ENCODE measurements at places on chromosomes 4 and X. TPM values are rescaled to one million over a fixed set of nuclear protein-coding genes. Genes with fewer than 3 reads are reported as not detected.

The SNX25 gene
- total RNA-seq, result 40.6 TPM

The FRMD7 gene
- not detected for total RNA-seq

The OCIAD1 gene
- 165 TPM for total RNA-seq

The CSAG2 gene
- not detected for total RNA-seq

The TLR1 gene
- total RNA-seq, result 0.98 TPM

The LAMTOR3 gene
- total RNA-seq, result 37.0 TPM

GRCh38 chrX:103157496-103158316 lies 57.2 kb upstream of the BEX4 start:
- no peak for DNase-seq

- DNase-seq, result no peak
Observed at GRCh38 chrX:38205039-38205438, 15.6 kb downstream of the SRPX start.

DNA sequence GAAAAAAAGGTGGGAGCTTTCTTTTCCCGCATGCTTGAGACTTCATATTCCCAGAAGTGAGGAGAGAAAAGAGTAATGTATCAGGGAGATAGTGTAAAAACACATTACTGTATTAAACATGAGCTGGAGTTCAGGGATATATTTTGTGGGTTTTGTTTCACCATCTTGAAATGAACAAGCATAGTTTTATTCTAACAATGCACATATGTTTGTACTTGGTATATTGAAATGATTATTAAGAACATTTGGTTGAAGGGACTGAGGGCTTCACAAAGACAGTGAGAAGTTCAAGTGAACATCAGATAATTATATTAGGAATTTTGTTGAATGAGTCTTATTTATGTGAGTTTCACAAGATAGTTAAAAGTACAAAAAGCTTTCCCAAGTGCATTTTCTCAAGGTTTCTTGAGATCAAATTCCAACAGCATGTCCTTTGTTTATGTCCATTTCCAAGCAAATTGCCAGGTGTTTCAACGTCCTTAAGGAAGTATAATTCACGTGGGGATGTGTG lies 368.8 kb downstream of the ANKRD50 start:
- no peak for DNase-seq

GRCh38 chr4:173506597-173507211 lies 23.3 kb downstream of the HAND2 start:
- DNase-seq, result no peak

DNA sequence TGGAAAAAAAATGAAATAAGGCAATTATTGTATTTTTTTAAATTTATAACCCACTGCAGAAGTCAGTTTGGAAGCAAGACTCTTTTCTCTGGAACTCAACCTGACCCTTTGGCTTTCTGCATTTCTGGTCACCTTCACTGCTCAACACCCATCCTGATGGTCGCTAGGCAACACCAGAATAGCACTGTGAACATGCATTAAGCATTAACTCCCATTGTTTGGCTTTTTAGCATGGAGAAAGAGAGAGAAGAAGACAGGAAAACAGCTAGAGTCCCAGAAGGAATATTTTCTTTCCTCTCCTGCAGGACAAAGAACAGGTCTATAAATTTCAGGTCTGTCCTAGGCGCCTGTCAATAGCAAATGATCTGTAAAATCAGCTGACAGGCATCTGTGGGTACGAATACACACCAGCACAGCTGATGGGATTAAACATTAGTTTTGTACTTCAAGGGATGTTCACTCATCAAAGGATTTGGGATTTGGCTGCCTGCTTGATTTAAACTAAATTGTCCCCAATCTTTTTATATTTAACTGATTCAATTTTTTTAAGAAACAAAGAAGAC lies 137.2 kb upstream of the ETNPPL start:
- no peak for DNase-seq

GRCh38 chrX:9318213-9318612 lies 146.6 kb upstream of the TBL1X start:
- no peak for DNase-seq

DNA sequence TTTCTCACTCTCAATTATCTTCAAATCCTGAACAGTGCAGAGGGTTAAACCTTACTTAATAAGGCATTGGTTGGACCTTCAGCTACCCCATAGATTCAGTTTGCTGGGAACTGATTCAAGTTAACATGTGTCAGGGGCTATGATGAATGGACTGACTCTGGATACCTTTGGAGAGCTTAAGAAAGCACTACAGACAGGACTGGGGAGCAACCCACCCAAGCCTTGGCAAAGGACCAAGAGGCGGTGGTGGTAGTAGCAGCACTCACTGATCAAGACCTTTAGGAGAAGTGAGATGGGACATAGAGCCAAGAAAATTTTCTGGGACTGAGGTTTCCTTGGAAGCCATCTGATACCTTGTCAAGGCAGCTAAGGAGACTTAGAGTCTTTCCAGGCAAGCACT lies 43.0 kb upstream of the TAPT1 start:
- DNase-seq, result no peak

DNA sequence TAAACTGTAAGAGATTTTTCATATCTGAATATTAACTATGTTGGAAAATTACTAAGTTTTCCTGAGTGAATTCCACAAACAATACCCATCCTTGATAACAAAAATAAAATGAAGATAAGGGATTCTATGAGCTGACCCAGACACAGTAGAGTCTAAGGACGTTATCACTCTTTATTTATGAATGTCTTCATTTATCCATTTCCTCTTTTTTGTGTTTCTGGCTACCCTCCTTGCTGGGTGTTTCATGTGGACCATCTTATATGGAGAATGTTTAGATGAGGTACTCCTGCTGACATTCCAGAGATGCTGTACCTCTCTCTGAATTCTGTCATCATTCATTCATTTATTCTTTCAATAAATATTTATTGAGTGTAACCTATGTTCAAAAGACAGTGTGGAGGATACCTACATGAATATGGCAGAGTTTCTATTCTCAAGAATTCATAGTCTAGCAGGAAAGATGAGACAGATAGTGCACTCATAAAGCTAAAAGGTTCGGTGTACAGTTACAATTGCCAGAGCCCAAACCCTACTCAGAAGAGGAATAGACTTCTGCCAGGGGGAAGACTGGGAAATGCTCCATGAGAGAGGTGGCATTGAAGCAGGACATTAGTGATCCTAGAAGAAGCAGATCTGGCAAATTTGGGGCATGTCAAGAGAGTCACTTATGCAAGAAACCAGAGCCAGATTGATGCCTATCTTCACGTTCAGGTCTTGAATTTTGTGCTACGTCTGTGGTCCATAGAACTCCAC lies 195.8 kb downstream of the MAML3 start:
- no peak for DNase-seq

DNA sequence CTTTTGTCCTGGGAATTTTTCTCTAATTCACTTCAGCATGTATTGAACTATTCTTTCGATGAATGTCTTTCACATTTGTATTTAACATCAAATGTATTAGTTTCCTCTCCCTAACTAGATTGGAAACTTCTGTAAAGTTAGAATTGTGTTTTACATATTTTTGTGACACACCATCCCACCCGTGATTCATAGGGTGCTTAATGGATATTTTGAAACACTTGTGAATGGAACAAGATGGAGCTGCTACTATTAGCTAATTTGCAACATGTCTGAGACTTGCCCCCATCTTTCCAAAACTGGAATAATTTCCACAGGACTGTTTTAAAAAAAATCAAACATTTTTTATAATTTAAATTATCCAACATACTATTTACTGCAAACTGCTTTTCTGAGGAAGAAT lies 30.2 kb upstream of the GNPDA2 start:
- DNase-seq, result no peak

GRCh38 chr4:176186067-176186466 lies 9.3 kb downstream of the SPATA4 start:
- DNase-seq, result no peak

DNA sequence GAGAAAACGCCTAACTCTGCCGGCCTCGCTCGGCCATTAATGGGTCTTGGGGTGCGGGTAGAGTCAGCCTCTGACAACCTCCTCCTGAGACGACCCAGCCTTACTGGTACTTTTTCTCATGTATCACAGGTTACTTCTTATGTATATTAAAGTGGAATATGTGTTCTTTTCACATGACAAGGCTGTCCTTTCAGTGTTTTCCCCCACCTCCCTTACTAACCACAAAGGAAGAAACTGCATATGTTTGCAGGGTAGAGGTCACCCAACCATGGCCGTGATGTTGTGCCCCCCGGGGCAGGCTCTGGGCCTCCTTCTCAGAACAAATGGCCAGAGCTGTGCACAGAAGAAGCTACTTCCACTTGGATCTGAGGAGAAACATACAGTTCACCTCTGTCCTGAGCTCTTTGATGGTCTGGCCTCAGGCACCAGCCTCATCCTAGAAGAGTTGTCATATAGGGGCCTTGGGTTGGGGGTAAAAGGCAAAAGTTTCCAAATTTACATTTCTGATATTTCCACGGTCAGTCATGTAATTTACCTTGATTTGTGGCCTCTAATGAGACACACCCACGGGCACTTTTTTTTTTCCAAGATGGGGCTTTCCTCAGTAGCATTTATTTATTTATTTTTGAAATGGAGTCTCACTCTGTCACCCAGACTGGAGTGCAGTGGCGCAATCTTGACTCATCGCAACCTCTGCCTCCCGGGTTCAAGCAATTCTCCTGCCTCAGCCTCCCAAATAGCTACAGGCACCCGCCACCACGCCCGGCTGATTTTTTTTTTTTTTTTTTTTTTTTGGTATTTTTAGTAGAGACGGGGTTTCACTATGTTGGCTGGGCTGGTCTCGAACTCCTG lies 1.9 kb downstream of the SOWAHD start:
- no peak for DNase-seq

- no peak for DNase-seq
Observed at GRCh38 chr4:153004081-153004850, 68.1 kb downstream of the FHDC1 start.
